ENCODE measurements at places on chromosomes 2 and 18.

GRCh38 chr2:45152691-45153090 is 143.4 kb upstream of the SIX2 start:
- no peak for DNase-seq

GRCh38 chr2:105338020-105338385 is 663 bp downstream of the C2orf49 start:
- DNase-seq = no peak

DNA sequence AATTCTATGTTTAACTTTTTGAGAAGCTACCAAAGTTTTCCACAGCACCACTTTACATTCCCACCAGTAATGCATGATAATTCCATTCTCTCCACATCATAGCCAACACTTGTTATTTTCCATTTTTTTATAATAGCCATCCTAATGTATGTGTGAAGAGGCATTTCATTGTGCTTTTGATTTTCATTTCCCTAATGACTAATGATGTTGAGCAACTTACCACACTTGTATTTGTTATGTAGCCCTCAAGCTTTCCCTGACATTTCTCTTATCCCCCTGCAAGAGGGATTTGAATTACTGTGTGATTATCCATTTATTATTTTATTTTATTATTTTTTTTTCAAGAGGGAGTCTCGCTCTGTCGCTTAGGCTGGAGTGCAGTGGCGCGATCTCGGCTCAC is 23.6 kb upstream of the SOS1 start:
- no peak for DNase-seq

DNA sequence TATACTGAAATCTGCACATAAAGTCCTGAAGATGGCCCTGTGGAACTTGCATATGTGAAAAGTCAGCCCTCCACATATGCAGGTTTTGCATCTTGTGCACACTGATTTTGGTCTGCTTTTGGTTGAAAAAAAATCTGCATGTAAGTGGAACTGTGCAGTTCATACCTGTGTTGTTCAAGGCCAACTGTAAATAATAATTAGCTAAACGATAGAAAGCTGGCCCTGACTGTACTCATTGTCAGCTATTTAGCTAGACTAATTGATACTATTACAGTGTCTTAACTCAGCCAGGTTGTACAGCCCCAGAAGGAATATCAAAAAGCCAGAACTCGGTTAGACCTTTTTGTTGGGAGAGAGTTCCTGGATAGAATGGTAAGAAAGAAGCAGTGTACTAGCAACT is 54.5 kb downstream of the EHBP1 start:
- no peak for DNase-seq

GRCh38 chr2:205589479-205589878 is 92.8 kb upstream of the NRP2 start:
- no peak for DNase-seq

- DNase-seq = no peak
Measured at GRCh38 chr18:44672506-44672905, 8.2 kb upstream of the SETBP1 start.

DNA sequence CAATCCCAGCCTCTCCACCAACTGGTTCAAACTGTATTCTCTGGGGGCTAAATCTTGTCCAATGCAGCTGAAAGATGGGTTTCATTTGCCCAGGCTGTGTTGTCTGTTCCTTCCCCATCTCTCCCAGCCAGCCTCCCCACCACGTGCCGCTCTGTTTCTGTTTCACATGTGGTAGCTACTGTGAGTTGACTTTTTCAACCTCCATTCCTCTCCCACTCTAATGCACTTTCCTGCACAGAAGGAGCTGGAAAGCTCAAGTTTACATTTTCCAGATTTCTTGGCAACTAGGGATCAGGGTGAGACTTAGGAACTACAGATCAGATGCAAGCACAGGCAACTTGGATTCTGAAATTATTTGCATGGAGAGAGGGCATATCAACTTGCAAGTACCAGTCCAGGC is 19.0 kb upstream of the NPAS2 start:
- no peak for DNase-seq

GRCh38 chr2:8445580-8445979 is 236.3 kb upstream of the ID2 start:
- no peak for DNase-seq

DNA sequence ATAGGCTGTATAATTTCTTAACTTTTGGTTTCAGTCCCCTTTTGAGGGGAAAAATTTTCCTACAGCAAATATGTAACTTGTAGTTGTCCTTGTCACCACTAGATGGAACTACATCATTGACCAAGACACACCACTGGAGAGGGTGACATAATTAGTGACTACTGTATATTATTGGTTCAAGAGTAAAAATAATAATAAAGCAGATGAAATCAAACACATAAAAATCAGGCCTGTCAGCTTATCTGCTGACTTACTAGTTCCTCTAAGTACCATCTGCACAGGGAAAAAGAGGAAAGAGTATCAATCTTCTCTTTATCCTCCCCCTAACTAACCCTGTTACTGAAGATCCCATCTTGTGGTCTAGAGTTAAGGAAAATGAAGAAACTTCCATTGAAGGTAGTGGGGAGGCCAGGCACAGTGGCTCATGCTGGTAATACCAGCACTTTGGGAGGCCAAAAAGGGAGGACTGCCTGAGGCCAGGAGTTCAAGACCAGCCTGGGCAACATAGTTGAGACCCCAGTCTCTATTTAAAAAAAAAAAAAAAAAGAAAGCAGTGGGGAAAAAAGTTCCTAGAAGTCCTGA is 29.6 kb upstream of the ENOSF1 start:
- peak; percentile 10 for DNase-seq

All from HFF-Myc (cell line).